Right renal cortex interstitium (tissue), 3 donors: ENCODE measurements at places on chromosomes 1 and 21. TPM values are rescaled to one million over a fixed set of nuclear protein-coding genes. Genes with fewer than 3 reads are reported as not detected.

KMO gene
- polyA plus RNA-seq = 29.4 TPM

CLCA4 gene
- not detected for polyA plus RNA-seq

CFHR3 gene
- 0.28 TPM for polyA plus RNA-seq

CFHR2 gene
- not detected for polyA plus RNA-seq

IFFO2 gene
- polyA plus RNA-seq = 26.0 TPM

BCL10 gene
- 25.4 TPM for polyA plus RNA-seq

CHI3L2 gene
- 0.26 TPM for polyA plus RNA-seq

NES gene
- 179 TPM for polyA plus RNA-seq

GJB3 gene
- 0.15 TPM for polyA plus RNA-seq

DCST2 gene
- 1.3 TPM for polyA plus RNA-seq

NR1I3 gene
- polyA plus RNA-seq = 1.5 TPM

TFF2 gene
- polyA plus RNA-seq = not detected

ANGPTL1 gene
- polyA plus RNA-seq = 8.7 TPM

TRIM46 gene
- polyA plus RNA-seq = 2.9 TPM

CLDN19 gene
- 96.0 TPM for polyA plus RNA-seq
